ENCODE measurements at places on chromosomes 7 and 10. TPM values are rescaled to one million over a fixed set of nuclear protein-coding genes. Genes with fewer than 3 reads are reported as not detected.
A peak's percentile ranks its signal among the peaks of the same experiment; 100 is the strongest.

ATRNL1 gene
- total RNA-seq = 7.1 TPM

COBL gene
- total RNA-seq = 42.7 TPM

DNA sequence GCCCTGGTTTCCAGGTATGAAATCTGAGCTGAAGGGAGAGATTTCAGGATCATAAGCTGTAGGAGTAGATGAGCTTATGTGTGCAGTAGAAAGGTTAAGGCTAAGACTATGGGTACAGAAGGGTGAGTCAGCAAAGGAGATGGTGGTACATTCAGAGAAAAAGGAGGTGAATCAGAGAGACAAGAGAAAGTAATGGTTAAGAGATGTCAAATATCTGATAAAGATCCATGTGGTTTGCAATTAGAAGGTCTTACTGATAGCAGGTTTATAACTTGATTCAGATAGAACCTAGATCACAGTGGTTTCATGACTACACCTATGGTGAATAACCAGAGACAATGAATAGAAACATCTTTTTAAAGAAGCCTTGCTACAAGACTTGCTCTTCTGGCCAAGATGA, 4.5 kb upstream of the NPY start:
- DNase-seq = no peak

GRCh38 chr7:129803546-129804081, 149.1 kb downstream of the UBE2H start:
- DNase-seq = no peak

- DNase-seq = no peak
Measured at GRCh38 chr10:112797855-112798254, 152.2 kb upstream of the TCF7L2 start.

- DNase-seq = no peak
Measured at GRCh38 chr10:1724921-1725488, 12.3 kb downstream of the ADARB2 start.

DNA sequence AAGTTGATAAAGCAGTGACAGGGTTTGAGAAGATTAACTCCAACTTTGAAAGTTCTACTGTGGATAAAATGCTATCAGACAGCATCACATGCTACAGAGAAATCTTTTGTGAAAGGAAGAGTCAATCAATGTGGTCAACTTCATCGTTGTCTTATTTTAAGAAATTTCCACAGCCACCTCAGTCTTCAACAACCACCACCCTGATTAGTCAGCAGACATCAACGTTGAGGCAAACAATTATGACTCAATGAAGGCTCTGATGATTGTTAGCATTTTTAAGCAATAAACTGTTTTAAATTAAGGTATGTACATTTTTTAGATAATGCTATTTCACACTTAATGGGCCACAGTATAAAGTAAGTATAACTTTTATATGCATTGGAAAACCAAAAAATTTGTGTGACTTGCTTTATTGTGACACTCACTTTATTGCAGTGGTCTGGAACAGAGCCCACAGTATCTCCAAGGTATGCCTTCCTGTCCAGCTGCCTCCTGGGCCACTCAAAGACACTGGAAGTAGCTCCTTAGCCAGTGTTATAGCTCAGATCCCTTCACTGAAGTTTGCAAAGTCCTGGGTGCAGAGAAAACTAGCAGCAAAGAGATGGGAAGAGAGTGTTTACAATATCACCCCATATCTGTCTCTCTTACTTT, 293.1 kb downstream of the ARHGAP12 start:
- no peak for DNase-seq

- DNase-seq = no peak
Measured at GRCh38 chr10:46018453-46019176, 11.8 kb downstream of the NCOA4 start.

DNA sequence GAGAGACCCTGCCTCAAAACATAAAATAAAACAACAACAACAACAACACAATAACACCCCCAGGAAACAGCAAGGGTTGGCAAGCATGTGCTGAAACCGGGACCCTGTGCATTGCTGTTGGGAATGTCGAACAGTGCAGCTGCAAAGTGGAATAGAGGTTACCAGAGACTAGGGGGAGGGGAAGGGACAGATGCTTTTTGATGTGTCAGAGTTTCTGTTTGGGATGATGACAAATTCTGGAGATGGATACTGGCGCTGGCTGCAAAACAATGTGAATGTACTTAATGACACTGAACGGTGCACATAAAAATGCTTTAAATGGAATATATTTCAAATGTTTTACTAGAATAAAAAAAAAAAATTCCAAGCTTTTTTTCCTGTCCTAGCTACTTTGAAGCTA, 241.8 kb downstream of the TEX36 start:
- no peak for DNase-seq

- no peak for DNase-seq
Measured at GRCh38 chr10:24727786-24728185, 4.1 kb upstream of the ARHGAP21 start.

GRCh38 chr7:98354511-98355249, 46.2 kb downstream of the BAIAP2L1 start:
- DNase-seq = no peak

DNA sequence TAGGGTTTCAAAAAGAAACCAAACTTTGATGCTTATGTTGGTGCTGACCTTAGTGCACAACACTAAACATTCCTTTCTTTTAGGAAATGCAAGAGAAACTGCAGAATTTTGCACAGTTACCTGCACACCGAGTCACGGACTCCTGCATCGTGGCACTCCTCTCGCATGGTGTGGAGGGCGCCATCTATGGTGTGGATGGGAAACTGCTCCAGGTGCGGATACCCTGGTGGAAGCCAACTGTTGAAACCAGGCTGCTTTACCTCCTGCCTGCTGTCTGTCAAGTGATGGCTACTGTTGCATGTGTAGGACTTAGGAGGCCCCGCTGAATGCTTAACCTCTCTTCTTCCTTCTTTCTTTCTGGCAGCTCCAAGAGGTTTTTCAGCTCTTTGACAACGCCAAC, 11.7 kb downstream of the CASP2 start:
- DNase-seq = peak; percentile 35

All from kidney (tissue), 22 donors.